ENCODE measurements at places on chromosomes 5 and 9.

GRCh38 chr9:16316456-16316855 is 554.0 kb downstream of the BNC2 start:
- DNase-seq = no peak

- no peak for DNase-seq
These were observed 174.6 kb downstream of the CD180 start for GRCh38 chr5:67021962-67022361.

GRCh38 chr9:128552744-128553440 is 505 bp downstream of the SPTAN1 start:
- peak; percentile 9 for DNase-seq

DNA sequence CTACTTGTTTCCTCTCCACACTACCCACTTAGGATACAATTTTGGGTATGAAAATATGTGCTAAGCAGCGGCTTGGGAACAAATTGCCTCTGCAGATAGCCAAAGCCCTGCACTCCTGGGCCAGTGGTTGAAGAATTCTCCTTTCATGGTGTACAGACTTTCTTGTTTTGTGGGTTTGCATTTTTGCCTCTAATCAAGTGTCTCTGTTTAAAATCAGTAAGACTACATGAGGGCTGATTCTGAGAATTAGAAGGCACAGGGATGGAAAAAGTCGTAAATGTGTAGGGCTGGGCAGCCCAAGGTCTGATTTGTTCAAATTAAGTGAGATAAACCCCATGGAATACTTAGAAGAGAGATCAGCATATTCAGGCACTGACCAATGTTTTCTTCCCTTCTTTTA is 103.7 kb upstream of the CD180 start:
- DNase-seq = no peak

GRCh38 chr5:72817076-72817481 is 618 bp downstream of the TNPO1 start:
- DNase-seq = peak; percentile 17

- no peak for DNase-seq
These were observed 104.0 kb upstream of the BOD1 start for GRCh38 chr5:173720286-173720952.

- DNase-seq = no peak
These were observed 204.8 kb downstream of the MEF2C start for GRCh38 chr5:88677943-88678769.

- DNase-seq = no peak
These were observed 42.1 kb upstream of the ELOVL7 start for GRCh38 chr5:60886158-60886557.

GRCh38 chr5:150318613-150319483 is 16.1 kb upstream of the ARSI start:
- DNase-seq = no peak

DNA sequence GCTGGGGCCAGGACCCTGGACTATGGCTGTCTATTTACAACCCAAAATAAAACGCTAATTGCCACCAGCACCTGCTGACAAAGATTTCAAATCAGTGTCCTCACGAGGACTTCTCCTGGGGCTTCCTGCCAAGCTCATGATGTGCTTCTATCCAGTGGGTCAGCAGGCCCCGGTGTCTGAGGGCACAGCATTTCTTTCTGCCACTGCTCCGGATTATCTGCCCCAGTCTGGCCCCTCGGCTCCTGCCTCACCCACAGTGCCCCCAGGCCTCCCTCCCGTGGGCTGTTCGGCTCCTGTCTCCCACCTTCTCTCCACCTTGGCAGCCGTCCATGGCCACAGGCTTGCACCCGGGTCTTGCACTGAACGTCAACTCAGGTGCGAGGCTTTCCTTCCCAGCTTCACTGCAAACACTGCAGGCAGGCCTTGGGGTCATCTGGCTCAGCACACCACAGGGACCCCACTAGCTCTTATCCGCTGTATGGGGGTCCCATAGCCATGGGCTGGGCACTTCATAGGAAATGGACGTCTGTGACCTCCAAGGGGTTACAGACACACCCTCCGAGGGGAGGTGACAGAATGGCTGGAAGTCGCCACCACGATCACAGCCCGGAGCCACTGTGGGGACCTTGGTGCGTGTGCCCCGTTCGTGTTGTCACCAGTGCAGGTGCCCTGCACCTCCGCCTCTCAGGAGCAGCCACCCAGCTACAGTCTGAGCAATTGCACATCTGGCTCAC is 43.8 kb upstream of the FCN1 start:
- no peak for DNase-seq

- no peak for DNase-seq
These were observed 33.2 kb downstream of the YTHDC2 start for GRCh38 chr5:113546703-113547183.

DNA sequence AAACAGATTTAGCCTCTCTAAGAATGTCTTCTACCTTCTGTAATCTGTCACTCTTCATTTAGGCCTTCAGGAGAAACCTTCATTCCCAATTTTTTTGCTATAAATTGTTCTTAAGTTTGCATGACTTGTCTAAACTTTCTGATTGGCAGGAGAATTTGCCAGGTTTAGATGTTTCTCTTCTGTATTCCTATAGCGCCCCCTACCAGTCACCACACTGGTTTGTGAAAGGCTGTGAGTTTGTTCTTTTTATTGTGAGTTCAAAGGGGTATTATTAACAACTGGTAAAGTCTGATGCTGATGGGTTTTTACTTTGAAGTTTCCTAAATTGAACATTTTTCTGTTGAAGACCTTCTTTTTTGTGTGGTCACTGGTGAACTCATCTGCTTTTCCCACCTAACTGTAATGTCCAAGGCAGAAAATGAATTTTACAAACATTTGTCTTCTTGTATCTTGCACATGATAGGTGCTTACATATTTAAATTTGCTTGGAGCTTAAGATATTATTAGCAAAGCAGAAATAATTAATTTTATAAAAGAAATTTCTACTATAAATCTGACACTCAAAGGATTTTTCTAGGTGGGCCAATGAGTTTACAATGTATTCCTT is 18.4 kb upstream of the F2RL2 start:
- DNase-seq = peak; percentile 17

- no peak for DNase-seq
These were observed 454.3 kb downstream of the TLE1 start for GRCh38 chr9:81234924-81235610.

DNA sequence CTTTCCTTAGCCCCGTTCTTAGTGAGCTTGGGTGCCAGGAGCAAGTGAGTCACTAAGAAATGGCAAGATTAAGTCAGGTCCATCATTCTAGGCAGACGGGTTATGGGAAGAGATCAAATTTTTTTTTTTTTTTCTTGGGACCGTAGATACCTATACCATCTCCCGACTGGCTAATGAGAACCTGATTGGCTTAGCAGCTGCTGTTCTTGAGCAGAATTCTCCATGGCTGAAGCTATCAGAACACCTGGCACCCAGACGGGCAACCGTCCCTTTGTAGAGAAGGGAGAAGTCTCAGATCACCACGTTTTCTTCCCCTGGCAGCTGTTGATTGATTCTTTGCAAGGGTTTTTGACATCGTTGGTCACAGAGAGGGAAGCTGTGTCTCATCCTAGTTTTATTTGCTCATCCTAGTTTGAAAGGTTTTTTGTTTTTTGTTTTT is 78.6 kb downstream of the AOPEP start:
- DNase-seq = no peak

DNA sequence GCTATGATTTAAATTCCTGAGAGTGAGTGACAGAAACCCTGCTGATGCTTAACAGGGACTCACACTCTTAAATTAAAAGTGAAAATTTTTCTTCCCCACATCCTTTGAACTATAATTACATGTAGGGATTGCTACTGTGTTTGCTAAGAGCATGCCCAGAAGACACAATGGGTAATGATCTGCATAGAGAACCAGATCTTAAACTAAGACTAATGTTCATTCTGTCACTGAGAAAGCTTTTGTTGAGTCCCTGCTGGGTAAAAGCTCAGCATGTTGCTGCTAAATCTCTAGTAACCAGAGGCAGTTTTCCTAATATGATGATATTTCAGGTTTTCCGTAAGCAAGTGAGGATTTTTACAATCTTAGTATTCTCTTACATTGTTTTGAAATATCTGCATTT is 424.8 kb upstream of the SMC2 start:
- no peak for DNase-seq

DNA sequence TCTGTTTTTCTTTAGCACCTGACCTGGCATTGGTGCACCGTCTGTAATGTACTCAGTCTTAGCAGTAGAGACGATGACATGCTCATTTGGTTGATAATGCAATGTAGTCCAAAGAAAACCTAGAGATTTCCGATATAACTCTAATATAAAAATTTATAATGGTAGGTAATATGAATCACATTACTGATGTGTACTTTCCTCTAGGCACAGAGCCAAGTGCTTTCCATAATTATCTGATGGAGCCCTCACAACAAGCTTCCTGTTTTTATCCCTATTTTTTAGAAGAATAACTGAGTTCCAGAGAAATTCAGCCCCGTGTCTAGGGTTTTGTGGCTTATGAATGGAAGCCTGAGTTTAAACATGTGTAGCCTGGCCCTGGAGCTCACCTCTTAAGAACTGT is 53.7 kb downstream of the KDM4C start:
- no peak for DNase-seq

- no peak for DNase-seq
These were observed 15.5 kb downstream of the MED10 start for GRCh38 chr5:6362846-6363245.

- DNase-seq = no peak
These were observed 269.5 kb downstream of the ADAMTSL1 start for GRCh38 chr9:18743421-18743820.

- no peak for DNase-seq
These were observed 9.9 kb downstream of the MLANA start for GRCh38 chr9:5900622-5901021.

- DNase-seq = no peak
These were observed 270.9 kb upstream of the IL12B start for GRCh38 chr5:159601216-159601615.

GRCh38 chr5:103207011-103207410 is 51.6 kb upstream of the MACIR start:
- DNase-seq = no peak

DNA sequence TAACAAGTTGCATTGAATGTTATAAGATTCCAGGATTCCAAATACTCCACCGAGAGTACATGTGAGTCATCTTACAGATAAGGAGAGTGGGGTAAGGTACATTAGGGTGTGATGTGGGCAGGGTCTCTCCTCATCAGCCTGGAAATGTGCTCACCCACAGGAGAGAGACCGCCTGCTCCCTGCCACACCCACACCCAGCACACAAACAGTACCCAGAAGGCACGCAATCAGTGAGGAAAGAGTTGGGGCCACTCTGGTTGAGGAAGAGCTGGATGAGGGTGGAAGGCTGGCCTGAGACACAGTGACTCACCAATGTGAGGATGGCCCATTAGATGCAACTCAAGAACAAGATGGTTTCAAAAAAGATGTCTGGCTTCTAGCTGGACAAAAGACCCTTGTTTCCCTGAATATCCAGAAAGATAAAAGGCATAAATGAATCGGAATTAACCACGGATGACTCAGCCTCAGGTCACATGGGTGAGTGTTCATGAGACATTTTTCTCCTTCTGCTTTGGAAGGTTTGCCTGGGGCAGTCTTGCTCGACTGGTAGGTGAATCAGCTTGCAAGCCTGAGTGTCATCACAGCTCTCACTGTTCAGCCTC is 51.1 kb upstream of the LHFPL2 start:
- no peak for DNase-seq
